Progenitor cell of endocrine pancreas (in vitro differentiated cells): ENCODE measurements at places on chromosomes 1 and 21.
A peak's percentile ranks its signal among the peaks of the same experiment; 100 is the strongest.

DNA sequence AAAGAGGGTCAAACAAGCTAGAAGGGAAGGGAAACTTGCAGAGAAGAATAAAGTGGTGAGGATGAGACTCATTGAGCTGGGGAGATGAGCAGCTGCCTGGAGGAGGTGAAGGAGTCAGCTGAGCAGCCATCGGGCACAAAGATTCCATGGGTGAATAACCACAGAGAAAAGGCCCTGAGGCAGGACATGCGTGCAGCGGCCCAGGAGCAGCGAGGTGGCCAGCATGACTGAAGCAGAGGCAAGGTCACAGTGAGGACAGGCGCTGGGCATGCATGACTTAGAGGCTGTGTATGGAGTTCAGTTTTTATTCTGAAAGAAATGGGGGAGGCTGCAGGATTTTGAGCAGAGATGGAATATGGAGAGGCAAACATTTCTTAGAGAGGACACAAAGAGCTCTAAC lies 24.9 kb downstream of the OLFML2B start:
- no peak for DNase-seq

GRCh38 chr1:51976846-51977602 lies 13.5 kb downstream of the RAB3B start:
- DNase-seq, result no peak

- no peak for DNase-seq
These were observed 41.3 kb upstream of the TNFSF4 start for GRCh38 chr1:173248247-173248940.

DNA sequence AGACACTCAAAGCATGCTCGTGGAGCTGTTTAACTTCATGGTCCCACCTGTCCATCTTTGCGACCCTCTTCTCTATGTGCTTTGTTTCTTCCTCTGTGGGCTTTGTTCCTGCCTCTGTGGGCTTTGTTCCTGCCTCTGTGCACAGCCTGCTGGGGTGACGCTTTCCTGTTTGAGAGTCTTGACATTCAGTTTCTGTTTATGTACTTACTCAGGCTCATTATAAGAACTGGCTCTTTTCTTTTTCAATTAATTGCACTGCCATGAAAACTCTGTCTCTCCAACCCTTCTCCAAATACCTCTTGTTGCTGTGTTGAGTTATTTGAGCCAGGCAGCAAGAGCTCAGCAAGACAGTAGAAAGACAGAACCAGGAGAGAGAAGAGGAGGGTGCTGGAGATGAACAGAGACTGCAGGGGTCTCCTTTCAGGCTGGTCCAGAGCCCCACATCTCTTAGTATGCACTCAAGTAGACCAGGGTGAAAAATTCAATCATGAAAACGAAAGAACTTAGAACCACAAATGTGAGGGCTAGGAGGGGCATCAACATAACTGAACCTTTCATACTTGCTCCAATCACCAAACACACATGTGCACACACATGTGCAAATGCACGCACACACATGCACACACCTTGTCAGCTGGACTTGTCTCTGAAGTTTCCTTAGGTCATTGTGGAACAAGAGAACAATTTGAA lies 88.3 kb upstream of the SGIP1 start:
- no peak for DNase-seq

DNA sequence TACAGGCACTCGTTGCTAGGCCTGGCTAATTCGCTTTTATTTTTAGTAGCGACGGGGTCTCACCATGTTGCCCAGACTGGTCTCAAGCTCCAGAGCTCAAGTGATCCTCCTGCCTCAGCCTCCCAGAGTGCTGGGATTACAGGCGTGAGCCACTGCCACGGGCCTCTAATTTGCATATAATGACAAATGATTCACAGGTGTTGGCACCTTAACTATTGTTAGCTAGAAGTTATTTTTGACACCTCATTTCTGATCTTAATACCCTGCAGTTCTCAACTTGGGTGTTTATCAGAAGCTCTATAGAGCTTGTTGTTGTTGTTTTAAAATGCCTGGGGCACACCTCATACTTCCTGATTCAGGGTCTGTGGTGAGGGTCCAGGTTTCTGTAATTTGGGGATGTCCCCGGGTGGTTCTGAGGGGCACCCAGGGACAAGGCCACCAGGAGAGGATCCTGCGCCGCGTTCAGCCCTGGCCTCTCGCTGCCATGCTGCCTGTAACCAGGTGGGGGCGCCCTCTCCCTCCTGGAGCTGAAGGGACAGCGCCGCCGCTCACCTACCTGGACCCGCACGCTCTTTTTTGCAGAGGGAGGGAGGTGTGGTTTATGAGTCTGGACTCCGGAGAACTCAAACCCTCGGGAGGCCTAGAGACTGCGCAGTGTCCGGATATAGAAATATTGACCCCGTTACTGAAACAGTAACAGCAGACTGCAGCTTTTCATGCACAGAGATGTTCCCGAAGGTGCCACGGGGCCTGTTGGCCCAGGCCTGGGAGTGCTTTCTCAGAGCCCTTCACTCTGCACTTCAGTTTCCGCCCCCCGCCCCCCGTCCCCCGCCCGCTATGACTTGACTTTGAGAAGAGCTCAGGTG lies 23.0 kb upstream of the NEK2 start:
- peak; percentile 88 for DNase-seq

DNA sequence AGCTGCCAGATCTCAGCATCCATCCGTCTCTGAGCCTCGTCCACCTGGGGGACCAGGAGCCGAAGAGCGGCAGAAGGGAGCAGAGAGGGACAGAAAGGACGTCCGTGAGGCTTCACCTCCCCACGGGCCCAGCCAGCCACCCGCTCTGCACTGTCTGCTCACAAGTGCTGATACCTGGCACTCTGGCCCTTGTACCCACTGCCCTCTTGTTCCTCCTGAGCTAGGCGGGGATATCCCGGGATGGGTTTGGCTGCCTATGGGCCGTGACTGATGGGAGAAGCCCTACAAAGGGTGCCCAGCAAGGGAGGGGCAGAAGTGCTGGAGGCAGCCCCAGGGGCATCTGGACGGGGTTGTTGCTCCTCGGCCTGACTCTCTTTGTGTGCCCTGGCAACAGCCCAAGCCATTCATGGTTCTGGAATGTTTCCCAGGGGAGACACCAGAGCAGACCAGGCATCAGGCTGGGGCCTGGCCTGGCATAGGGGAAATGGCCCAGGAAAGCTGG lies 57.6 kb downstream of the LDLRAD2 start:
- DNase-seq, result no peak

GRCh38 chr1:91609551-91609950 lies 108.9 kb downstream of the CDC7 start:
- DNase-seq, result no peak

DNA sequence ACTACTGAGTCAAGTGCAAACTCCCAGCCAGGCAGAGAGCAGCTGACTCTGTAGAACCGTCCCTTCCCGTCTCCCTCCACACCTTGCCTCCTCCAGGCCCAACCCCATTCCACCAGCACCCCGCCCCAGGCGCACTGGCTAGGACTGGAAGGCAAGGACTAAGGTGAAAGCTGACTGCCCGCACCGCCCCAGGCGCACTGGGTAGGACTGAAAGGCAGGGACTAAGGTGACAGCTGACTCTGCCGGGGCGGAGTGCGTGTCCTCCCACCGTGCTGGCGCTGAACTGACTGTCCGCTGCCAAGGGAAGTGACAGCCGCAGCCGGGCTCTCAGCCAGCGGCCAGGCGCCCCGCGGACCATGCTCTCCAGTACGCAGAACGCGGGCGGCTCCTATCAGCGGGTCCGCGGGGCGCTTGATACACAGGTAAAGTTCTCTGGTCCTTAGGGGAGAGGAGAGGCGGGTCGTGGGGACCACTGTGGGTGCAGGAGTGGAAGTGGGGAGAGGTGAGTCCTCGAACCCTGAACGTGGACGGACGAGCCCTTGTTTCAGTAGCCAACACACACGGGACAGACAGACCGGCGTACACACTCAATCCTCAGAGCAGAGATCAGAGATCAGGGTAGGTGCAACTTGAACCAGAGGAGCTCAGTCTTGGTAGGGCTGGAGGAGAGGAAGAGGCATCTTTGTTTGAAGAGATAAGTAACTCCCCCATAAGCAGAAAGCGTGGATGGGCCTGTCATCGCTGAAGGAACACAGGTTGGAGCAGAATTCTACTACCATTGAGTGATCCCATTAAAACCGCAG lies 58.0 kb downstream of the RBM11 start:
- DNase-seq, result no peak

DNA sequence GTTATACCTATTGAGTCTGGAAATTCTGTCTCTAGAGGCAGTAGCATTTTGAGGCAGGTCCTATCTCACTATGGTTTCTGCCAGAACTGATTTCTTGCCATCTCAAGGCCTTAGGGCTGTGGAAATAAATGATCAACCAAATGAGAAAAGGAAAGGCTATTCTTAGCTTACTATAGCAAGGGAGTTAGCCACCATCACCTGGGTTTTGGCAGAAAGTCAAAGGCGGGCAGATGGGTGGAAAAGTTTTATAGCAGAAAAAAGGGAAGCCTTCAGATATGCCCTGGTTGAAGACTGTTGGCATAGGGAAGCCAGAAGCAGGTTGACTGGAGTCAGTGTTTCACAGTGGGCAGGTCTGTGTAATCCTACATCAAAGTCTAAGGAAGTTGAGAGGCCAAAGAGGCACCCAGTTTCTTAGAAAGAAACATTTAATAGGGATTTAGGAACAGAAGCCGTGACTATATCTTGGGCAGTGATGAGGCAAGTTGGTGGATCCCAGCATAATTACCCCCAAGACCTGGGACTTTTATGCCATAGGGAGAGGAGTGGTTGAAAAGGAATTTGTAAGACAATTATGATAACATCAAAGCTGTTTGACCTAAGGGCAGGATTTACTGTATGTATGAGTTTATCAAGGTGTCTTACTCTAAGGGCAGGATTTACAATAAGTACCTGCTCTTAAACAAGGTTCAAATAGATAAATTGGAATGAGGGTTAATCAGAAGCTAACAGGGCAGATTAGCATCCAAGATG lies 29.7 kb downstream of the CTH start:
- no peak for DNase-seq

- DNase-seq, result no peak
These were observed 28.3 kb downstream of the NEK7 start for GRCh38 chr1:198185146-198185545.

DNA sequence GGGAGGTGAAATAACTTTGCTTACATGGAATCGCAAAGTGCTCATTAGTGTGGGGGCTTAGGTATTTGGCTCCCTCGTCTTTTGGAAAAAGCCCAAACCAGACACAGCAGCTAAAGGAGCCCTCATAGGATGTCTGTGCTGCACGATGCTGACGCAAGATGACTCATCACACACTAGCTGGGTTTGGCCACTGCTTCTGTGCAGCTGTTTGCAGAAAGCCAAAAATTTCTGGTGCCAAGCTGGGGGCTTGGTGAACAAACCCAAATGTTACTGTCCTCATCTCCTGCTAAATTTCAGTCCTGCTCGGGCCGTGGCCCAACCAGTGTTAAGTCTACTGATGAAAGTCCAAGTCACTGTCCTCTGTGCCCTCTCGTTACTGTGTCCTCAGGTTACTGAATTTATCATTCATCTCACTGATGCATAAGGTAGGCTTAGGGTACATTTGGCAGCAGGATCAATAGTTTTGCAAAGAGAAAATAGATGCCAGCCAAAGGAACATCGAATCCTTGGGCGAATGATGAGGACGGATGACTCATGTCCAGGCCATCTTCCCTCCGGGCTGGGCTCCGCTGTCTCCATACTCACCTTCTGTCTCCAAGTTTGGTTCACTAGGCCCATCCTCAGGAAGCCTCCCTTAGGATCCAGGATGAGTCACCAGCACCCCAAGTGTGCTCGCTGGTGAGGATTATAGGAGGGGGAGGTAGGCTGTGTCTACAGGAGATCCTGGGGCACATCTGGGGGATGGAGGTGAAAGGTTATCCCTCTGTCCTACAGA lies 177.7 kb downstream of the ADSS2 start:
- no peak for DNase-seq

DNA sequence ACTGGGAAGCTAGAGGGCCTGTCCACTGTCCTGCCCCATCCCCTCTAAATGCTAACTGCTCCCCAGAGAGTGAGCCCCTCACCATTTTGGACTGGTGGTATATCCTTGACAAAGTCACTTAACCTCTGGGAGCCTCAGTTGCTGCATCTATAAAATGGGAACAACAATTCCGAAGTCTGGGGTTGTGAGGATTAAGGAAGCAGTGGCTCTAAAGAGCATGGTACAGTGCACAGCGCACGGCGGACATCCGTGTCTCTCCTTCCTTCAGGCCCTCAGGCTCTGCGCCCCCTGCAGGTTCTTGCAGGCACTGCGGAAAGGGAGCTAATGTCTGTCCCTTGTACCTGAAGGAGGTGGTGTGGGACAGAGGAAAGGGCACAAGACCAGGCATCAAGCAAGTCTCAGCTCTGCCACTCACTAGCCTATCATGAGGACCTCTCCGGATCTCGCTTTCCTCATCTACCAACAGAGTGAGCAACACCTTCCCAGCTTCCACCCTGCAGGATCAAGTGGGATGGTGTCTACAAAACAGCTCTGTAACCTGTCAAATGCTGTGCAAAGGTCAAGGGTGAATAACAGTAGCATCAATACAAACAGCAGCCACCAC lies 20.1 kb downstream of the ECE1 start:
- DNase-seq, result peak; percentile 53

- no peak for DNase-seq
These were observed 20.8 kb upstream of the C1orf159 start for GRCh38 chr1:1136547-1137230.

- DNase-seq, result no peak
These were observed 76.3 kb upstream of the LRRC7 start for GRCh38 chr1:69491416-69491815.

GRCh38 chr1:86449103-86449502 lies 19.6 kb upstream of the CLCA1 start:
- DNase-seq, result no peak

GRCh38 chr1:232421143-232421796 lies 208.7 kb downstream of the SIPA1L2 start:
- no peak for DNase-seq

- no peak for DNase-seq
These were observed 37.3 kb downstream of the MFSD2A start for GRCh38 chr1:39992234-39992633.

DNA sequence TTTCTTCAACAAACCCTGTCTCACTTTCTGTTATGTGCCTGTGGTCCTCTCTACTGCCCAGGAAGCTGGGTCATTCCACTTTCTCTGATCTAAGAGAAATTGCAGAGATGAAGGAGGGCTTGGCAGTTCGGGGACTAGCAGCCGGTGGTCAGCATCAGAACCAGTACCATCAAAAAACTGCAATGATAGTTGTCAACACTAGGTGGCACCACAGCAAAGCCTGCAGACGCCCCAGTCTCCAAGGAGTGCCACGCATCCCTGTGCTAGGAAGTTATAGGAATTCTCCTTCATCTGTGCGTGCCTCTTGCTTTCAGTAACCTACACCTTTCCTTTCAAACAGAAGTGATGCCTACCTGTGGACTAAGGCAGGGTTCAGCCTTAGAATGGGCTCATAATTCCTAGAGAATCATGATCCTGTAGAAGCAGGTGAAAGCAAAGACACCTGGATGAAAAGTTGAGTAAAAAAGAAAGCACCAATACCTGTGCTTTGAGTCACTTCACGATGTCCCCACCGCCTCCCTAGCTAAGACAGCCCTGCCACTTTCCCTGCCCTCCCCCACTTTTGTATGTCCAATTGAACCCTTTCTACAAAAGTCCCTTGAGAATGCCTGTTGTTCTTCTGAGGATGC lies 129.2 kb downstream of the ADAMTS1 start:
- DNase-seq, result peak; percentile 30

GRCh38 chr1:227951624-227952373 lies 4.1 kb upstream of the WNT9A start:
- DNase-seq, result peak; percentile 6
